H9 (cell line): ENCODE measurements at places on chromosomes 3 and 15.

GRCh38 chr3:46670000-46670890, 23.2 kb downstream of the ALS2CL start:
- DNase-seq, result peak; percentile 21

- no peak for DNase-seq
Measured at GRCh38 chr3:38157595-38157994, 7.7 kb upstream of the OXSR1 start.

DNA sequence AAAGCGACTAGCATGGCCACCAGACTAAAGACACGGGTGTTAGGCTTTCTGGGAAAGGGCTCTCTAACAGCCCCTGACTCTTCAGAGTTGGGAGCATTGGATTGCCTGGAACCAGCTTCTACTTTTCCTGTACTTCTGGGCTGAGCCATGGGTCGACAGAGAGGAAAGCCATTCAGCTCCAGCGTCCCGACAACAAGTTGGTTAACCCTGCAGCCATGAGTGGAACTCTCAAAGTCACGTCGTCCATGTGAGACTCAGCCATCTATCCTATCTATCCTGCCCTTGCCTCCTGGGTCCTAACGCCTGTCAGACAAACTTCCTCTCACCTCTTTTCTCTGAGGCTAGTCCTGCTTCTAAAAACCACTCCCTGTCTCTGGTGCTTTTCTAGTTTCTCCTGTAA, 32.6 kb upstream of the TBC1D5 start:
- no peak for DNase-seq

DNA sequence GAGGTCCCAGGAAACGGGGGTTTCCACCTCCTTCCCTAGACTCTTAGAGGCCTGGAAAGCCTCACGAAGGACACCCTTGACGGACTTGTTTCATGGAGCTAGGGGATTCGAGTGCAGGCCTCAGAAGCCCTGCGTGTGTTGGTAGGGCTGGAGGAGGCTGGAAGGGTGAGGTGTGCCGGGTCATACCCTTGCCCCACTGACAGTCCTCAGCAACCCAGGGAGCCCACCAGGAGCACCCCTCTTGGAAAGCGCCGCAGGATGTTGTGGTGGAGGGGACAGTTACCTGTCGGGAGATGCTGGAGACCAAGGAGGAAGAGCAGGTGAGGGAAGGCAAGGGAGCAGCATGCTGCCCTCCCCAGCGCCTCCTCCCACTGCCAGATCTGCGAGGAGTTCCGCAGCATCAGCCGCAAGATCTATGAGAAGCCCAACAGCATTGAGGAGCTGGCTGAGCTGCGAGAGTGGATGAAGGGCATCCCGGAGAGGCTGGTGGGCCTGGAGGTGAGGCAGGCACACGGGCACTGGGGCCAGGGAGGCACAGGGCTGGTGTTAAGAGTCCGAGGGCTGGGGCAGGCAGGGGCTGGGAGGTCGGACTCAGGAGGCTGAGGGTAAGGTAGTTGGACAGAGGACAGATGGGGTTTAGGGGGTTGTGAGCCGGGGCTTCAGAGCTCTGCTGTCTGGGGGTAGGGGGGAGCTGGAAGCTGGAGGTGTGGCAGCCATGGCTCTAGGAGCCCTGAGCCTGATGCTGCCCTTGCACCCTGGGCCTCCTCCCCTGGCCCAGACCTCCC, 33.7 kb downstream of the DNAH1 start:
- no peak for DNase-seq

- no peak for DNase-seq
Measured at GRCh38 chr3:48698891-48699290, 13.2 kb upstream of the NCKIPSD start.

DNA sequence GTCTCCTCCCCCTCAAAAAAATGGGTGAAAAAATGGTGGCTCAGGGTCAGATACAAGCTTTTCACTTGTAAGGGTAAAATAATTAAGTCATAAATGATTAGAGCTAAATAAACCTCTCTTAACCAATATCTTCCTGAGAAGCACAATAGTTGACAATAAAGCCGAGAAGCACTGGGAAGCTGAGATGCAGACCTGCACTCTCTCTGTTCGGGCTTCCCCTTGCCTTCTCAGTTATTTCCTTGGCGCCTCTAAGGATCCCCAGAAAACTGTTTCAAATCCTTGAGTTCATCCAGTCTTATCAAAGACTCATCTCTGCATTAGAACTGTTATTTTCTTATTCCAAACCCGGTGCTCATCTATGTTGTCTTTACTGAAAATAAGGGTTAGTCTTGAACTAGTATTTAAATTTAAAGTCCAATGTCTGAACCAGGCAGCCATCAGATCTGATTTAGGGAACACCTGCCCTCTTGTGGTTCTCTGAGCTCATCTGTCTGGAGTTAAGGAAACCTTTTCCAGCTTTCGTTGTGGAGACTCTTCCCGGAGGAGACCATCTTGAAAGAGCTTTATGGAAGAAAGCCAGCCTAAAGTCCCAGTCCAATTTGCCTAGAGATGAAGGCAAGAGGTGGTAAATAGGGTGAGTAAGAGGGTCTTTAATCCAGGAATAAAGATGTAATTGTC, 256.4 kb upstream of the MCTP2 start:
- peak; percentile 41 for DNase-seq

GRCh38 chr3:190192739-190193138, 72.0 kb upstream of the P3H2 start:
- no peak for DNase-seq

DNA sequence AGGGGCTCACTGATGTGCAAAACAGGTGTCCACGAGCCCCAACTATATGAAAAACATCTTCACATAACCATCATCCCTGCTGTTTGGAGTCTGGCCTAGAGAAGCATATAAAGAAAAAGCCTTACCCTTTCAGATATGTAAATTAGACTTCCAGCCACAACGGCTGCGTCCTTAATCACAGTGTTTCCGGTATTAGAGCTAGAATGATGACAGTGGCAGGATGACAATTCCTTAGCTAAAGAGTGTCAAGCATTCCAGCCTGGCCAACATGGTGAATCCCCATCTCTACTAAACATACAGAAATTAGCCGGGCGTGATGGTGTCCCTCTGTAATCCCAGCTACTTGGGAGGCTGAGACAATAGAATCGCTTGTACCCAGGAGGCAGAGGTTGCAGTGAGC, 19.5 kb upstream of the SAMD7 start:
- no peak for DNase-seq

DNA sequence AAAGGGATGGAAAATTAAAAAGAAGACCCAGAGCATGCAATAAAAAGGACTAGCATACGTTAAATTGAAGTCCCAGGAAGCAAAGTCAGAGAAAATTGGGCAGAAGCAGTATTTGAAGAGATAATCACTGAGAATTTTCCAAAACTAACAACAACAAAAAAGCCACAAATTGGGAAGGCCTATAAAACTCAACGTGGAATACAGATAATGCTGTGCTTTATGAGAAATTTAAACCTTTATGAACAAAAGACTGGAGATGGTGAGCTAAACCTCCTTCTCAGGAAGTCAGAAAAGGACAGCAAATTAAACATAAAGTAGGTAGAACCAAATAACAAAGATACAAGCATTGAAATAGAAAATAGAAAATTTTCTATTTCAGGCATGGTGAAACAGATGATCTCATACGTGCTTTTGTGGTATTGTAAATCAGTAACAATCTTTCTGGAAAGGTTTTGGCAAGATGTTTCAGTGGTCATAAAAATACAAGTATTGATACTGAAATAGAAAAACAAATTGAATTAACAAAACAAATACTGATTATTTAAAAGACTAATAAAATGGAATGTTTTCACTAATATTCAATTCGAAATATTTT, 55.6 kb downstream of the LYSMD4 start:
- no peak for DNase-seq

DNA sequence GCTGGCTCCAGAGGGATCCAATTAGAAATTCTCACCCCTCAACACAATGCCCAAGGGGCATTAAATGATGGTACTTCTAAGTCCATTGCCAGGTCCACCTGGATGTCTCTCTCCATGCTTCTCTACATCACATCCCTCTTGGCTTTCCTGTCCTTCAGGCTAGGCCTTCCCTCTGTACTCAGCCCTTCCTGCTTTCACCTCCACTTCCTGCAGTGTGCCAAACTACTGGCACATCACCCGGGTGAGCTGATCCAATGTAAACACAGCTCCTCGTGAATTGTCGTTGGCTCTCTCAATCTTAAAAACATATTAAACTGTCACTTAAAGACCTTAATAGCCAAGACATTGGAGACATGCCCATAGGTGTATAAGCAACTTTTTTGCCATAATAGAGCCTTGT, 4.0 kb downstream of the LMCD1 start:
- DNase-seq, result no peak

DNA sequence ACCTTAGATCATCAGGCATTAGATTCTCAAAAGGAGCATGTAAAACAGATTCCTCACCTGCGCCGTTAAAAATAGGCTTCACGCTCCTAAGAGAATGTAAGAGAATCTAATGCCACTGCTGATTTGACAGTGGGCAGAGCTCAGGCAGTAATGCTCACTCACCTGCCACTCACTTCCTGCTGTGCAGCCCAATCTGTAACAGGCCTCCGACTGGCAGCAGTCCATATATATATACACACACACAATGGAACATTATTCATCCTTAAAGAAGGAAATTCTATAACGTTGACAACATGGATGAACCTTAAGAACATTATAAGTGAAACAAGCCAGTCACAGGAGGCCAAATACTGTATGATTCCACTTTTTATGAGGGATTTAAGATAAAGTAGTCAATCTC, 24.5 kb downstream of the ZNF148 start:
- no peak for DNase-seq

- no peak for DNase-seq
Measured at GRCh38 chr3:175969456-175969855, 1110.3 kb downstream of the NAALADL2 start.

- no peak for DNase-seq
Measured at GRCh38 chr3:15401936-15402335, 25.4 kb downstream of the METTL6 start.

DNA sequence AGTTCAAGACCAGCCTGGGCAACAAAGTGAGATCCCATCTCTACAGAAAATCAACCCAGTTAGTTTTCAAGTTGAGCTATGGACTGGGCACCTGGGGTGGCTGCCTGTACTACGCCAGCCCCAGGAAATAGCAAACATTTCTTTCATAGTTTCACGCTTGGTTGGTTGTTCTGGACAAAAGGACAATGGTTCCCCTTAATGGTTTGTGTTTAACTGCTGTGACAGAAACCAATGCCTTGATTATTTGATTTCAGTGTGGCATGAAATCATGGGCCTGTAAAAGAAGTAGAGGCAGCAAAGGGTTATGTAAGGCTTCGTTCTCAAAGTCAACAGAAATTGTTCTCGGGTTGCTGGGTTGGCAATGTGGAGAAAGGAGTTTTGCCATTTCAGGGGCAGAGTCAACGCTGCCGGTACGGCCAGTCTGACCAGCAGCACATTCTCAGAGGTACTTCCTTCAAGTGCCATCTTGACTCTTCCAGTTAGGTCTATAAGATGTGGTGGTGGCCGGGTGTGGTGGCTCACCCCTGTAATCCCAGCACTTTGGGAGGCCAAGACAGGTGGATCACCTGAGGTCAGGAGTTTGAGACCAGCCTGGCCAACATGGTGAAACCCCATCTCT, 12.7 kb downstream of the LCMT2 start:
- no peak for DNase-seq

DNA sequence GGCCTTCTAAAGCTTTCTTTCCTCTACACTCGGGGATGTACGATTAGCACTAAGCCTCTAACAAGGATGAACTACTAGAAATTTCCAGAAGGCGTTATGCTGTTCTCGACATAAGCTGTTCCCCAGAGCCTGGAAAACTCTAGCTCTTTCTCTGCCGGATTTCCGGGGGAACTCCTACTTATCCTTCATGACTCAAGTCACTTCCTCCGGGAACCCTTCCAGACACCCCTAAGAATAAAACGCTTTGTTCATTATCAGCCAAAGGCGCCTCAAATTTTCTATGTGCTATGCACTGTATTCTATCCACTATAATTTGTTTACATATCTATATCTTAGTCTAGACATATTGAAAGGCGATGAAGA, 455 bp upstream of the SNAP23 start:
- no peak for DNase-seq

DNA sequence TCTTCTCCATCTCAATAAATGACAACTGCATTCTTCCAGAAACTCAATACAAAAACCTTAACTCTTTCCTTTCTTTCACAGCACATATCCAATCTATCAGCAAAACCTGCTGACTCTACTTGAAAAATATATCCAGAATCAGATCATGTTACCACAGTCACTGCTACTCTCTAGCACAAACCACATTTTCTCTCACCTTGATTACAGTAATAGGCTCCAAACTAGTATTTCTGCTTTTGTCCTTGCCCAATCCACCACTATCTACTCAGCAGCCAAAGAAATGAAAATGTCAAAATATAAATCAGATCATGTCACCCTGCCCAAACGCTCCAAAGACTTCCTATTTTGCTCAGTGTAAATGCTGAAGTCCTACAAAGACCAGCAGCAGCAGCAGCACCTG, 15.2 kb downstream of the TMCC1 start:
- DNase-seq, result no peak

DNA sequence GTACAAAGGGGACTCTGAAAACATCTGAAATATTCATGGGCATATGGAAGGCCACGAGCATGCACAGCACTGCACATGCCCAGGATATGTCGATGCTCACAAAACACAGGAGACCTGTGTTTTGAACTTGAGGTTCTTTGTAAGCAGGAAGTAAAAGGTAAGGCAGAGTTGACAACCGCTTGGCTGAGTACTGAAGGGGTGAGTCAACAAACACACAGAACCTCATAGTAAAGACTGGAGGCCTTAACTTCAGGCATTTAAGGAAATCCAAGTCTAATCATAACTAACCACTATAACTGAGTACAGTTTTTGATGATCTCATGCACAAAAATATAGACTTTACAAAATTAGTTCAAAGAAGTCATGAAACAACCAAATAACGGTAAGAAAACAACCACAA, 80.6 kb downstream of the MYO9A start:
- no peak for DNase-seq

GRCh38 chr15:65368302-65369211, 9.2 kb downstream of the IGDCC3 start:
- DNase-seq, result peak; percentile 77

DNA sequence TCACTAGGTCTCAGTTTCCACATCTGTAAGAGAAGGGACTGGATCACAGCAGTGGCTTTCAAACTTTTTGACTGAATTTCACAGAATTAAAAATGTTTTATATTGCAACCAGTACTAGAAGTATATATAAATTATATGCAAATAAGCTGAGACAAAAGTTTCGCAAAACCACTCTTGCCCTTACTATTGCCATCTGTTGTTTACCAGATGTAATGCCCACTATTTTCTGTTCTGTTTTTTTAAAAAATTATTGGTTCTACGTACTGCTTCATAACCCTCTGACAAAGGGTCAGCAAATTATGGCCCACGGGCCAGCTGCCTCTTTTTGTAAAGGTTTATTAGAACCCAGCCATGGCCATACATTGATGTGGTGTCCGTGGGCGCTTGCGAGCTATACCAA, 44.8 kb downstream of the PDIA5 start:
- DNase-seq, result no peak
